Activated T-helper 9 cell treated with anti-CD3 and anti-CD28 coated beads, Interleukin-2, amount 50 U/mL, for 16 hours (primary cell): ENCODE measurements at places on chromosomes 12 and 14.

- DNase-seq, result no peak
Observed at GRCh38 chr14:61089126-61089750, 108.2 kb downstream of the SLC38A6 start.

DNA sequence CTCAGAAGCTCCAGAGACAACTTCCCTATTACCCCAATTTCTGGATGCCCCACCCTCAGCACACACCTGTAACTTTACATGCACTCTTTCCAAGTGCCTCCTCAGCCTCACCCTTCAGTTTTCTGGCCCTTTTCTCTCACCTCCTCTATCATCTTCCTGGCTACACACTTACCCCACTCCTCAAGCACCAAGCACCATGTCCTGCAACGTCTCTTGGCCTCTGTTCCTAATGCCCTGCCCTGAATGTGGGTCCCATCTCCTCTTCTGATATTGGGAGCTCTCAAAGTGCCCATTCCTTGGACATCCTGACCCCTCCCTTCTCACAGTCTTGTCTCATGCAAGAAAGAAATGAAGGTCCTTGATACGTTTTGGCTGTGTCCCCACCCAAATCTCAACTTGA is 1.2 kb downstream of the KRT72 start:
- DNase-seq, result no peak

GRCh38 chr14:76806446-76806845 is 6.2 kb downstream of the ANGEL1 start:
- no peak for DNase-seq

DNA sequence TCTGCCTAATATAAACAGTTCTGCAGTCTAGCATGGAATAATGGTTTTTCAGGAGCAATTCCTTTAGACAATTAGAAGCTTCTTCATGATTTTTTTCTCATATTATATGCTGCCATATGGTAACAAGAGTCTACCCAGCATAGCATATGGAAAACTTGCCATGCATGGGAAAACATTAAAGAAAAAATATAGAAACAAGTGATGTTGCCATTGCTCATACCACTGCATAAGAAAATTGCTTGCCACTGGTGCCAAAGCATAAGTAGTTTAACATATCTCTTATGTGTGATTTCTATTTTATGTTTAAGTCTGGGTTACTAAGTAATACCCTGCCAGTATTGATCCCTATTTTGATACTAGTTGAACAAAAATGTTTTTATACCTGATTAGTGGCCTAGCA is 171.2 kb downstream of the CCDC59 start:
- no peak for DNase-seq

DNA sequence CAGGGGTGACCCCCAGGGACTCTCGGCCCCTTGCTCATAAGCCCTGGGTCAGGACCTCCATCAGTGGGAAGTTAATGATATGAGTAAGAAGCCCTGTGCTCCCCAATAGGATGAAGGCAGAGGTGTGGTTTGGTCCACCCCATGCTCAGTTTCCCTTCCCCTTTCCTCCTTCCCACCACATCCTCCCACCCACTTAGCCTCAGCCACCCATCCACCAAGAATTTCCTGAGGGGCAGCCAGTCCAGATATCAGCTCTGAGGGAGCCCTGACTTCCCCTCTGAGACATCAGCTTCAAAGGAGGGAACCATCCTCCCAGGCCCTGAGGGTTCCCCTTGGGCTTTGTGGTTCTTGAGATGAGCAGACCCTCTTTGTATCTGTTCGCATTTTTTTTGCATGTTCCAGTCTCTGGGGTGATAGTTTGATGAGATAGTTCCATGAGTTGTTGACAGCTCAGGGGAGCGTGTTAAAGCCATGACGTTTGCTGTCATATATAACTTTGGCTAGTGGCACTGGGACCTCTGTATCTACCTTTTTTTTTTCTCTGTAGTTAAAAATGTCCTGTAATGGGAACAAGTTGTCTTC is 71.2 kb downstream of the LGMN start:
- no peak for DNase-seq

DNA sequence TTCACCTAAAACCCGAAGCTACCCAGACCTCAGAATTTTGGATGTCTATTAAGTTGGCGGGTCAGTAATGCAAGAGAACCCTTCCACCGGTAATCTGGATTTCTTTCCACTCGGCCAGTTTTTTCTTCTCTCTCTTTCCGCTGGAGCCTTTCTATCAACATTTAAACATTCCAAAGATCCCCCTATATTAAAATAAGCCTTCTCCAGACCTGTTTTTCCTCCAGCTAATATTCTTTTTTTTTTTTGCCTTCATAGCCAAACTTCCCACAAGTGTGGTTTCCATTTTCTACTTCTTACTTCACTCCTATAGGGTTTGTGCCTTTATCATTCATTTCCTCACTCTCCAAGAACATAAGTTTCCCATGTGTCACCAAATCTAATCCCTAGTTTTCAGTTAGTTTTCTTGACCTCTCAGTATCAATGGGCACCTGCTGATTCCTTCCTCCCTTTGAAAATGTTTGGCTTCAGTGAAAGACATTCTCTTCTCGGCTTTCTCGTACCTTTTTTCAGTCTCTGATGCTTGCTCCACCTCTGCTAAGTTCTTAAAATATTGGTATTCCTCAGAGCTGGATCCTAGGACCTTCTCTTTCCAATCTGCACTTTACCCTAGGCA is 583 bp upstream of the SDR39U1 start:
- no peak for DNase-seq

- no peak for DNase-seq
Observed at GRCh38 chr12:107344035-107344808, 250.9 kb upstream of the CRY1 start.

DNA sequence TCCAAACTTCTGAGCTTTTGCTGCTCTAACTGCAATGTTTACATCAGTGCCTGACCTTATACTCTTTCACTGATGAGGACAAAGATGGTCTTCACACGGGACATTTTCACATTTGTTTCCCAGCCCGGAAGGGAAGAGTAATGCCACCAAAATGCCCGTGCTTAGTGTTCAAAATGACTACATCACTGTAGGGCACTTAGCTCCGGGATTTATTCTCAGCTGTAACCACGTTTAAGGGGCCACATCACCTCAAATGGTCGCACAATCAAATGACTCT is 2.9 kb downstream of the GSG1 start:
- no peak for DNase-seq

GRCh38 chr14:89166633-89167032 is 250.4 kb downstream of the FOXN3 start:
- no peak for DNase-seq

DNA sequence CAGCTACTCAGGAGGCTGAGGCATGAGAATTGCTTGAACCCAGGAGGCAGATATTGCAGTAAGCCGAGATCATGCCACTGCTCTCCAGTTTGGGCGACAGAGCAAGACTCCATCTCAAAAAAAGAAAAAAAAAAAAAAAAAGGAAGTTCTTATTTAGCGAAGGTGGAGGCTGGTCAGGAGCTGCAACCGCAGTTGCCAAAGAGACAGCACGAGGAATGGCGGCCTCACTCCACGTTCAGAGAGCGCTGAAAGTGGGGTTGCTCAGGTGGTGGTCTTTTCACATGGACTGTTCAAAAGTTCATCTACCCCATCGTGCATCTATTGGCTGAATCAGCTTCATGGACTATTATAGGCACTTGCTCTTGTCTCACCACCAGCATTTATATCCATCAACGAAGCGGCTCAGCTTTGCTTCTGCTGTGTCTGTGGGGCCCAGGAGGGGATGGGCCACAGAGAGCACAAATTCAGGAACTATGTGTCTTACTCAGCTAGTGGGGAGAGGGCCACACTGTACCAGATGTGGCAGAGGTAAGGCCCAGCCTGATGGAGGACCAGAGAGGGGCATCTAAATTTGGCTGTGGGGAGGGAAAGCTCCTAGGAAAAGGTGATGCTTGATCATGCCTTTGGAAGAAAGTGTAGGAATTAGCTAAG is 27.3 kb downstream of the SLC25A47 start:
- DNase-seq, result no peak

DNA sequence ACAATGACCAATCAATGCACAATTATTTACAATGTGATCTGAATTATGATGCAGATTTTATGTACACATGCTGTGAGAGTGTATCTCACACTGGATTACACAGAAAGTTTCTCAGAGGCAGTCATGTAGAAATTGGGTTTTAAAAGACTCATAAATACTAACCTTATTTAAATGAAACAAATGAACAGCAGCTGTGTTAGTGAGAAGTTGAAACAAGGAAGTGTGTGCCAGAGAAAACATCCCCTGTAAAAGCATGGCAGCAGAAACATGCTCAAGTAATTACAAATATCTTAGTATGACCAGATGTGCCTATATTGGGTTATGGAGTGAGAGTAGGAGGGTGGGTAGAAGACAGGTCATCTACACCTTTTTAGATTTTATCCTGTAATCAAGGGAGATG is 723.7 kb downstream of the C12orf50 start:
- no peak for DNase-seq

DNA sequence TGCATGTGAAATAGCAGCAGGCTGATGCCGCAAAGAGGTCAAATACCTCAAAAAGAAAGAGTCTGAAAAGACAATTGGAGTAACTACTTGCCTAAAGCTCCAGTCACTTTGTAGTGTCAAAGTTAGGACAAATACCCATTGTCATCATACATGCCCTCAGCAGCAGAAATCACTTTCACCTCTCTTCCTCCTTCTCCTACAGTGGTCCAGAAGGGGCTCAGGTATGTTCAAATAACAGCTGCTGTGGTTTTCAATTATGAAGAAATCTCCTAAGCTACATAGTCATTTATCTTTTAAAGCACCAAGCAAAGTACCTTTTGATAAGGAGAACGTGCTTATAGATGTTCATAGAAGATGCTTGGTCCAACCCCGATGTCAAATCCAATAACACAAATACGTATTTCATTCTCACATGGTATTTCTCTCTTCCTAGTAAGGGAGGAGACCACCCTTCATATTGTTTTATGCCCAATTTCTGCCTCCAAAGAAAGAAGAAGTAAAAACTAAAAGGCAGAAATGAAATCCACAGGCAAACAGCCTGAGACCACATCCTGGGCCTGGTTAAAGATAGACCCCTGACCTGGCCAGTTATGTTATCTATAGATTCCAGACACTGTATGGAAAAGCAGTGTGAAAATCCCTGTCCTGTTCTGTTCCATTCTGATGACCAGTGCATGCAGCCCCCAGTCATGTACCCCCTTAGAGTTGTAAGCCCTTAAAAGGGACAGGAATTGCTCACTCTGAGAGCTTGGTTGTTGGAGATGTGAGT is 23.7 kb downstream of the GYS2 start:
- no peak for DNase-seq

DNA sequence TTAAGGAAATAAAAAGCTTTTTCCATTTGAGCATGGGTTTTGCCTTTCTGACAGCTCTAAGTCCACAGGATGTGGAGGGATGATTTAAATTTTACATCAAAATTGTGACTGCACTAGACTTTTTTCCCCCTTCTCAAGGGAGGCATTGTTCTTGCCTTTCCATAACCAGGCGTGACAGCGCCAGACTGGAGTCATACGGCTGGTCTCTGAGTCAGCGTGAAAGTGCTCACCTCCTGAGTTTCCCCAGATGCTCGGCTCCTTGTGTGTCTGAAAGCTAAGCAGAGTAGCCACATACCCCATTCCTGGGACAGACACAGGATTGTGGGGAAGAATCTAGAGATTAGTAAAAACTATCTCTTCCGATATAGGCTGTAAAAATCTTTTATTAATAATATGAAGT is 43.1 kb downstream of the SOX5 start:
- DNase-seq, result no peak
